ENCODE measurements at places on chromosomes 6 and 20. TPM values are rescaled to one million over a fixed set of nuclear protein-coding genes. Genes with fewer than 3 reads are reported as not detected.

The VSX1 gene
- not detected for total RNA-seq

The NRSN1 gene
- not detected for total RNA-seq

The AKAP12 gene
- 28.7 TPM for total RNA-seq

The PHF3 gene
- 34.2 TPM for total RNA-seq

The ZNF165 gene
- total RNA-seq, result 5.3 TPM

The SULF2 gene
- 277 TPM for total RNA-seq

The C6orf163 gene
- total RNA-seq, result 0.92 TPM

The LST1 gene
- 0.34 TPM for total RNA-seq

The RSPO4 gene
- not detected for total RNA-seq

The RAB32 gene
- 61.9 TPM for total RNA-seq

The SYNDIG1 gene
- not detected for total RNA-seq

The FUCA2 gene
- total RNA-seq, result 18.8 TPM

The HSPA12B gene
- 0.04 TPM for total RNA-seq

The TMC2 gene
- not detected for total RNA-seq

The COL19A1 gene
- total RNA-seq, result not detected

The TEAD3 gene
- total RNA-seq, result 14.0 TPM

The COL9A3 gene
- 10.8 TPM for total RNA-seq

The ANKEF1 gene
- total RNA-seq, result 9.7 TPM

The TSPYL4 gene
- 6.7 TPM for total RNA-seq
